Ovary (tissue), 10 donors: ENCODE measurements at places on chromosomes 3 and 15. TPM values are rescaled to one million over a fixed set of nuclear protein-coding genes. Genes with fewer than 3 reads are reported as not detected.

Gene GMNC
- 0.10 TPM for polyA plus RNA-seq

- H3K36me3 ChIP-seq = no peaks in the 10 kb centered on the region
- DNase-seq = no peak
- no peak overlapping the region for H3K27ac ChIP-seq
- H3K4me1 ChIP-seq = no peaks in the 10 kb centered on the region
- no peak overlapping the region for H3K4me3 ChIP-seq
Observed at GRCh38 chr15:41862515-41863116, 24.0 kb downstream of the PLA2G4B start.

DNA sequence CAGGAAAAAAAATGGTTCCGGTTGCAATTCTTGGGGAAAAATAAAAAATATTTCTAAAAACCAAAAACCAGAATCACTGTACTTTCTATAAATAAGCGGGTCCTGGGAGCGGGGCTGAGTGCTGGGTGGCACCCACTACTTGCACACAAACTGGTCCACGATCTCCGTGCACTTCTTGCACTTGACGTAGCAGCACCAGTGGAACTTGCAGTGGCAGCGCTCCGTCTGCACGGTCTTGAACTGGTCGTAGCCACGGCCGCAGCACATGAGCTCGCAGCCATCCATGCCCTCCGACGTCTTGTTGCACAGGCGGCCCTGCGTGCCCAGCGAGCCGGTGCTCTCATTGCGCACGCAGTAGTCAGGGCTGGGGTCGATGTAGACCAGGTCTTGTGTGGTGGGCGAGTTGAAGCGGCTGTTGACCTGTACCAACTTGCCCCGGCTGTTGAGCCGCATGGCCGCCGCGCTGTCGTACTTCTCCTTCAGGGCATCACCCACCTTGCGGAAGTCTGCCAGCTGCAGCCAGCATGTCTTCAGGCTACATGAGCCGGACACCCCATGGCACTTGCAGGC is 17.1 kb downstream of the WNT5A start:
- no peaks in the 10 kb centered on the region for H3K4me1 ChIP-seq
- no peaks in the 10 kb centered on the region for H3K36me3 ChIP-seq
- H3K4me3 ChIP-seq = no peak overlapping the region
- DNase-seq = no peak
- H3K27me3 ChIP-seq = no peaks in the 10 kb centered on the region

DNA sequence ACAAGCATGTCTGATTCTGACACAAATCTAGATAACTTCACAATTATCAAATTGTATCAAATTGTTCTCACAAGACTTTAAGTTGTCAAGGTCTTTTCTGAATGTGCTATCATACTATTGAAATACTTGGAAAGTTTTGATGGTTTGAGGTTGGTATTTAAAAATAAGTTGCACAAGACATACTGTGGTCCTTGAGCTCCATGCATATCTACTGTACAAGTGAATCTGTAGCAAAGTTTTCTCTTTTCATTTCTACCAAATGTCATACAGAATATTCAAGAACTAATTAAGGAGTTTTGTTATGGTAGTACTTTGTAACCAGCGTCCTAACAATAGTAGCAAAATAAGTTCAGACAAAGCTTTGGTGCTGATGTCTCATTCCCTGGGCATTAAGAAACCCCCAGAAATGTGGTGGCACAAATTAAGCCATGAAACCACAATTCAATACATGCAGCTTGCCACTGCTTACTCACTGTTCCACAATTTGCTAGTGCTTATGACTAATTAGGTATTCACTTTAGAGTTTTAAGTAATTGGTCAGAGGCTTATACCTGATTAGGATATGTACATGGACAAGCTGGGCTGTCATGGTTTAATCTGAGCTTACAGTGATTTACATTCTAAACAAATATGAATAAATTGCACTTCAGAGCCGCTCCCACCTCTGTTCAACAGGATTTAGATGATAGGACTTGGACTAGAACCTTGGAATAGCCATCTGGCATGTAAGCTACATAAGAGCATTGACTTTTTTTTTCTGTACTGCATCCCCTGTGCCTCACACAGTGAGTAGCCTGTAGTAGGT is 8.8 kb downstream of the TBC1D23 start:
- peaks cover 1% of the 10 kb centered on the region for H3K4me1 ChIP-seq
- DNase-seq = no peak
- H3K27me3 ChIP-seq = no peaks in the 10 kb centered on the region
- H3K27ac ChIP-seq = no peak overlapping the region
- H3K4me3 ChIP-seq = no peak overlapping the region
- H3K36me3 ChIP-seq = no peaks in the 10 kb centered on the region

GRCh38 chr15:67805008-67805665 is 20.2 kb upstream of the SKOR1 start:
- no peaks in the 10 kb centered on the region for H3K27me3 ChIP-seq
- no peaks in the 10 kb centered on the region for H3K36me3 ChIP-seq
- DNase-seq = no peak
- H3K4me3 ChIP-seq = no peak overlapping the region
- no peak overlapping the region for H3K27ac ChIP-seq
- H3K4me1 ChIP-seq = no peaks in the 10 kb centered on the region
